ENCODE measurements at places on chromosomes 12 and 14.

GRCh38 chr14:90671382-90672234, 144.6 kb downstream of the TTC7B start:
- DNase-seq, result no peak

DNA sequence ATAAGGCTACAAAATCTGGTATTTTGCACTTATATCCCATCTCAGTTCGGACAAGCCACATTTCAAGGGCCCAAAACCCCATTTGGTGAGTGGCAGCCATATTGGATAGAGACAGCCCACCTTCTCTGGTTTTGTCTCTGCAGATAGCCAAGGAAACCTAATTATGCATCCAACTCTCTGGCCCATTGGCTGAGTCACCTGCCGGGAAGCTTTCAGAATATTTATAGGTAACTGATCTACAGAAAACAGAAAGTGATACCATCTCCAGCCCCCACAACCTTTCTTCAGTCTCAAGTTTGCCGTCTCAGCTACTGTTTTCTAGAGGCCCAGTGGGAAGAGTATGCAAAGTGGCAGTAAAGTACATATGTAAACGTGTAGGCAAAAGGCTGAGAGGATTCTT, 33.7 kb upstream of the PPP1CC start:
- no peak for DNase-seq

GRCh38 chr14:58138714-58139482, 13.1 kb downstream of the ARMH4 start:
- DNase-seq, result no peak

DNA sequence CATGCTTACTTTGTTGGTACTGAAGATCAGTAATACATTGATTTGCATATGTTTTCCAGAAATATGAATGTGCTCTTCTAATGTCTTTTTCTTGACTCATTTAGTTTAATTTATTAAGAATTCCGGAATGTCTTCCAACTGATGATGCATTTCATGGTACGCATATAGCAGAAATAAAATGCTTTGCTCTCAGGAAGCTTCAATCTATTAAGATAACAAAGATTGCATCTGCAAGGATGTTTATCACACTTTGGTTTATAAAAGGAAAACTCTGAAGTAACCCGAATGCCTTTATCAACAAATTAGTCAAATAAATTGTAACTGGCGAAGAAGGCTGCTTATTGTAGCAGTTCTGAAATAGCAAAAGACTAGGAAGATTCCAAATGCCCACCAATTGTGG, 166.4 kb upstream of the LMNTD1 start:
- no peak for DNase-seq

GRCh38 chr12:23423796-23424195, 525.7 kb downstream of the SOX5 start:
- DNase-seq, result no peak

GRCh38 chr14:23286902-23287479, 1.1 kb upstream of the HOMEZ start:
- no peak for DNase-seq

DNA sequence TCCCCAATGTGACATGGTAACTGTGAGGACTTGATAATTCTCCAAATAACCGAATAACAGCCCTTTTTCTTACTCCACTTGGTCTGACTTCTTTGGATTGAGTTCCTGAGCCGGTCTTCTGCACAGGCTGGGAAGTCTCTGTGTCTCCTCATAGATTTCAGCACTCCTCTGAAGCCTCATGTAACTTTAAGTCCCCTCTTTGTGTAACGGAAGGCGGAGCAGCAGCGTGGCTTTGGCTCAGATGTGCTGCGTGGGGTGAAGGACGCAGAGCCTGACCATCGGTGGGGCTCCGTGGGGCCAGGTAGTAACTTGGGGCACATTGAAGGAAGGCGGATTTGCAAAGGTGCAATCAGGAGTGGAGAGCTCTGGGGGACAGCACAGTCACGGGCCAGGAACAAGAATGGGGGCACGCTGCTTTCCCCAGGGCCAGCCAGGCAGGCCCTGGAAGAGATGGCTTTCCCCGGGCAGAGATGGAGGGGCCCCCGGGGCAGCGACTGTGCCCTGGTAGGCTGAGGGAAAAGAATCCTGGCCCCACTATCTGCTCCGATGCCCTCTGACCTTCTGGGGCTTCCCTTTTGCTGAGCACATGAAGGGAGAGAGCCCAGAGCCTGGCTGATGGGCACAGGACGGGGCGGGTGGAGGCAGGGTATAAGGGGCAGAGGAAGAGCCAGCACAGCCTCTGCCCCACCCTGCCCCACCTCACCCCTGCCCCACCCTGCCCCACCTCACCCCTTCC, 56.9 kb downstream of the ADGRD1 start:
- DNase-seq, result no peak

GRCh38 chr14:86799244-86799647, 1193.7 kb downstream of the GALC start:
- peak; percentile 84 for DNase-seq

DNA sequence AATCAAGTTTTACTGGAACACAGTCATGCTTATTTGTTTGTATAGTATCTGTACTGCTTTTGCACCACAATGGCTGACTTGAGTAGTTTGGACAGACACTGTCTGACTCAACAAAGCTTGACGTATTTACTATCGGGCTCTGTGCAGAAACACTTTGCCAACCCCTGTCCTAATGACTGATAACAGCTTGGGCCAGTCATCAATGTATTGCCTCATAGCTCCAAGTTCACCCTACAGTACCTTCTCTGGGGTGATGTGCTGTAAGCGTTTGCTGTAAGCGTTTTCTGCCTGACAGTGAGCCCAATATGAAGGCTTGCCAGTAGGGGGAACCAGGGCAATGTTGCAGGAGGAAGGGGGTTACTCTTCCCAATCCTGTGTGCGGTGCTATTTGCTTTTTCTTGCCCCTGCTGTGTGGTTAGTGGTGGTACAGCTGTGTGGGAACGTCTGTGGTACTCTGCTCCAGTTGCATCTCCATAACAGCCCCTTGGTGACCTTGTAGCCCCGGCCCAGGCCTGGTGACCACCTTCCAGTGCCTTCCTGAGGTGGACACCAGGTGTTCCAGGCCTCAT, 5.4 kb upstream of the CCDC177 start:
- peak; percentile 78 for DNase-seq

DNA sequence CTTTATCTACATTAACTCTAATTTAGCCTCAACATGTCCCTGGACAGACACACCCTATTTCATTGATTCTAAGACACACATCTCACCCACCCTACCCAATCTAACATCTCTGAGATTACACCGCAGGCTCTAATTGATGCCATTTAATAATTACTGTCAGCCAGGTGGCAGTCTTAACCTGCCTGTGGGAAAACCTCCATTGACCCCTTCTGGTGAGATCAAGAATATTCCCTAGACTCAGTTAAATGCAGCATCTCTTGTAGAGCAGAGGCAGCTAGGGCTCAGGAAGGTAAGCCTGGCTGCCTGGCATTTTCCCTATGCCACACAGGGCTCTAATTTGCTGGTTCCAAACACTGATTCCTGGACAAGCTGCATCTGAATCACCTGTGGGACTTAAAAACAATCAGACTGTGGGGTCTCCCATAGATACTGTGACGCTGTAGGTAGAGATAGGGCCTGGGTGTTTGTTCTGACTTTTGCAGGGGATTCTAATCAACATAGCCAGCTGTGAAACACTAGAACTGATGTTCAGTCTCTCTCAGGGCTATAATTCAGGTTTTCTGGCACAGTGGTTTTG, 14.3 kb downstream of the MCRS1 start:
- no peak for DNase-seq

DNA sequence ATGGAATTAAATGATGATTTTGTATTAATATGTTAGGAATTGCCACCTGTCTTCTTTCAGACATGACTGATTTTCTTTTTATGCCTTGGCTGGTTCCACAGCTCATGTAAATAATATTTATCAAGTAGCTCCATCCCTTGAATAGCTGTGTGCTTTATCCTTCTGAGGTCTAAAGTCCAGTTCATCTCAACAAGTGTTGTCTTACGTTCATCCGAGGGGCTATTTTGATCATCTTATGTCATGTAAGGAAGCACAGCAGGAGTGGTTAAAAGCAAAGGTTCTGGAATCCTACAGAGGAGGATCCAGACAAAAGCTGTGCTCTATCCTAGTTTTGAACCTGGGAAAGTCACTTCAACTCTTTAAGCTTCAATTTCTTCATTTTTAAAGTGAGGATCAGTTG, 123.7 kb upstream of the ATP2B1 start:
- no peak for DNase-seq

DNA sequence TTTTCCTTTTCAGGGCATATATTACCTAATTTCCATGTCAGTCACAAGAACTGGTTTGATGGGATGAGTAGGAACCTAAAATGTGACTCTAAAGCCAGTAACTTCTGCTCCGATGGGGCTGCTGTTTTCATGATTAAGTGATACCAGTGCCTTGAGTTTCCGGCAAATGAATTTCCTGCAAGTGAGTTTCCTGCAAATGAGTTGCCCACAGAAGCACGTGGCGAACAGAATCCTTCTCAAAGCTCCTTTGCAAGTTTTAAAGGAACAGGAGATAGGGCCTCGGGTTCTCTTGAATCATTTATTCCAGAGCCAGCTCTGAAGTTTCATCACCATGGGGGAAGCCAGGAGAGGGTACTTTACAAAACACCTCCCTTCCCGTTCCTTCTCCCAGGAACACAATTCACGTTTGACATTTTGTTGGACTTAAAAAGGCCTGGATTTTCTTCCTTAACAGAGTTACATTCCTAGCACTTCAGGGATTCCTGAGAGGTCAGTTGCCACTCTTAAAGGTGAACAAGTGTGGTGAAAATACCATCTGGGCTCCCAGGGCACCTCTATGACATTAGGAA, 2.2 kb upstream of the PPTC7 start:
- no peak for DNase-seq

DNA sequence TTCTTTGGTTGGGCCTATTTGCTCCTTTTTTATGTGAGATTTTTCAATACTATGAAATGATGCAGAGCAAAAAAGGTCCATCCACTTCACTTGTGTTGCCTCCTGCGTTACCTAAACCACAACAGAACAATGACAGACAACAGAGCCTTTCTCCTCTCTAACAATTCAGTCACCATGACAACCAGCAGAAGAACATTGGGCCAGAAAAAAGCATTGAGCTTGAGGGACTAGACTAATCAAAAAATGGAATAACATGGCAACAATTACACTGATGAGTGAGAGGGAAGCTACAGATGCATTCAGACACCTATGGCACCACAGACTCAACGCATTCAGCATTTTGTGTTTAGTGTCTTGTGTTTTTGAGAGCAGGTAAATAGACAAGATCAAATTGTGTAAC, 44.6 kb upstream of the PTCSC3 start:
- no peak for DNase-seq

- DNase-seq, result no peak
These were observed 350.5 kb upstream of the TMTC1 start for GRCh38 chr12:30134229-30134628.

DNA sequence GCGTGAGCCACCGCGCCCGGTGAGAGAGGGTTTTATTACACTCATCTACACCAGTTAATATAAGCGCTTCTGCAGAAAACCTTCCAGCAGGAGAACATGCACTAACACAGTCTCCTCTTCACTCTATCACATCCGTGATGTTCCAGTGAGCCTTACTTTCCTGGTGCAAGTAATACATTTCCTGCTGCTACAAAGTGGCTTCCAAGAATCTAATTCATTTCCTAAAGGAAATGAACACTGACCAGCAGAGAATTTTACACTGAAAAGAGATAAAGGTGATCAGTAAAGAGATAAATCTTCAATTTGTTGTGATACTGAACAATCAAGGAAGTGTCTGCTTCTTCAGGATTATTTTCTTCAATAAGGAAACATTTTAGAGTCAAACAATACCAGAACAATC, 39.5 kb downstream of the ZFYVE21 start:
- DNase-seq, result no peak

DNA sequence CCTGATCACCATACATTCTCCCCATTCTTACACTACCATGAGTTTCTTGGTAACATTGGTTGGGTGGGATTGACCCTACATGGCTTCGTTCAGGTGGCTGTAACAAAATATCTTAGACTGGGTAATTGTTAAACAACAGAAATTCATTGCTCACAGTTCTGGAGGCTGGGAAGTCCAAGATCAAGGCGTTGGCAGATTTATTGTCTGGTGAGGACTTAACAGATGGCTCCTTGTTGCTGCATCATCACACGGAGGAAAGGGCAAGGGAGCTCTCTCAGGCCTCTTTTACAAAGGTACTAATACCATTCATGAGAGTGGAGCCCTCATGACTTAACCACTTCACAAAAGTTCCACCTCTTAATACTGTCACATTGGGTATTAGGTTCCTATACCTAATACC, 116.7 kb upstream of the EGLN3 start:
- no peak for DNase-seq

GRCh38 chr14:52844262-52845060, 53.1 kb upstream of the GNPNAT1 start:
- DNase-seq, result no peak

GRCh38 chr12:57235728-57236131, 6.2 kb downstream of the SHMT2 start:
- no peak for DNase-seq

DNA sequence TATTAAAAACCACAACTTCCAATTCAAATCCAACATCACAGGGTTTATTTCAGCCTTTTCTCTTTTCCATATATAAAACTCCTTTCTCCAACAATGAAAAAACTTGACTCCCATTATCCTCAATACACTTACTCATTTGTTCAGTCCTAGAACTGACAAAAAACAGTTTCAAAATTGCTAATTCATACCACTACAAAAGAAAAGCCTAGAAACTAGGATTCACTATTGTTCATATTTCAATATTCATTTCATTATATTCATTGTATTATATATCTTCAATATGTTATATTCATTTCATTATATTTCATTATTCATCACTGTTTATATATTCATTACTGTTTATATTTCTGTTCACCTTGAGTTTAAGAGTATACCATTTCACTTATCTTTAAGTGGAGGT, 85.8 kb downstream of the NUMB start:
- no peak for DNase-seq

GRCh38 chr12:117111386-117111785, 12.2 kb upstream of the TESC start:
- DNase-seq, result no peak
